ENCODE measurements at places on chromosomes 6 and 20.

DNA sequence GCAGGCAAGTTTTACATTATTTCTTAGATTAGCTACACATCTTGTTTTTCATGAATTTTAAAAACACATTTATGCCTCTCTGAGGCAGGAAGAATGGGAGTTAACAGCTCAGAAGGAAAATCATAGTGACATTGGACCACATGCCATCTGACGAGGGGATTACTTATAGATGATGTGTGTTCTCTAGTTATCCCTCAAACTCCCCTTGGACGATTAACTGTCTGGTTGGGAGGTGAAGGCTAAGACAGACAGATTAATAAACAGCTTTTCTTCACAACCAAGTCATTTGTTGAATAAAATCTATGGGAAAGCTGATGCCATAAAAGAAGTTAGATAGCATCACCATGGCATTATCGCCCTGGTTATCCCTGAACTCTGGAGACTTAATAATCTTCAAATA lies 80.0 kb upstream of the PREP start:
- no peak for DNase-seq

DNA sequence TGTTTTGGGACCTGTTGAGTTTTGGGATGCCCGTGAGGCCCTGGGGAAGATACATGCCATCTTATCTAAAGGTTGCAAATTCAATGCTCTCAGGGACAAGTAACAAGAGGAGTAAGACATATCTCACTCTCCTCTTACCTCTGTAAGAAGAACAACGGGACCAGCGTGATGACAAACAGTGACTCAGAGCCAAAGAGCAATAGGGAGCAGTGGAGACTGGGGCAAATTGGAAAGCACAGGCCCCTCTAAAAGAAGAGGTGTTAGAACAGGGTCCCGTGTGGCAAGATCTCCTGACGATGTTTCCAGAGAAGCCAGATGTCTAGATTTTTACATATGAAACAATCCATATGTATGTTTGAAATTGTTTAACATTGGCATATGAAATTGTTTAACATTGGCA lies 11.6 kb downstream of the TP53RK start:
- no peak for DNase-seq

DNA sequence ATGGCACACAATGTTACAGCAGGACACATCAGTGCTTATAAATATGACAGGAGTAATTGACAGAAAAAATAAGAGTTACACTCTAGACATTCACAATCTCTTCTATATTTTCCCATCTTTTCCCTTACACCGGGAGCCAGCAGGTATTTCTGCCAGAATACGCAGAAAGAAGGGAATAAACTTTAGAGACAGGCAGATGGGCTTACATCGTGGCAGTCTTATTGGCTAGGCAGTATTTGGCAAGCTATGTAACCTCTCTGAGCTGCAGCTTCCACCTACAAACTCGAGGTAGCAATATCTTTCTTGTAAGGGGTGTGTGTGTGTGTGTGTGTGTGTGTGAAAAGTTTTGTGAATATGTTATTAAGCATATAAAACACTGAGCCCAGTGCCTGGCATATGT lies 33.0 kb upstream of the TSHZ2 start:
- DNase-seq = no peak

- DNase-seq = no peak
These were observed 72.9 kb upstream of the MYL9 start for GRCh38 chr20:36468149-36469000.

DNA sequence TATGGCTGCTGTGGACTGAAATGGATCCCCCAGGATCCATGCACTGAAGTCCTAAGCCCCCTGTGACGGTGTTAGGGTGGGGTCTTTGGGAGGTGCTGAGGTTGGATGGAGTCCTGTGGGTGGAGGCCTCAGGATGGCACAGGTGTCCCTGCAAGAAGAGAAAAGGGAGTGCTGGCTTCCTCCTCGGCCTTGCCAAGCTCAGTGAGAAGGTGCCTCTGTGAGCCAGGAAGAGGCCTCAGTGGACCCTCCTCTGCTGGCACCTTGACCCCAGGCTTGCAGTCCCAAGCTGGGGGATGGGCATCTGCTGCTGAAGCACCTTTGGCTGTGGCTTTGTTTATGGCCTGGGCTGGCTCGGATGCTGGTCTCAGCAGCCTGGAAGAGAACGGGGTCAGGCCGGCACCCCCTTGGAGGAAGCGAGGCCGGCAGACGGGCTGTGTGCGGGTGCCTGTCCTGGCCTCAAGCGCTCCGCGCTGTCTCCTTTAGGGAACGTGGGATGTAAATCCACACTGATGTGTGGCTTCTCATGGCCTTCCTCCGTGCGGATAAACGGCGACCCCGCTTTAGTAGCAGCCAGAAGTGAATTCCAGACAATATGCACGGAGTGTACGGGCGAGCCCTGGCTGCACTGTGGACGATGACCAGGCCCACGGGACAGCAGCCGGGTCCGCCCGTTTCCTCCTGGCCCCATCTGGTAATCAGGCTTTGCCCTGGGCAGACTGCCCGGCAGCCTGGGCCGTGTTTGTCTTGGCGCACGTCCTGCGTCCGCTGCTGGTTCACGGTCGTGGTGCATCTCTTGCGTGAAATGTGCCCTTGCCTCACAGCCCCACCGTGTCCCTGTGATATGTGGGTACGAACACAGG lies 182.6 kb downstream of the ERMARD start:
- DNase-seq = no peak

GRCh38 chr6:93917216-93917615 lies 497.9 kb upstream of the EPHA7 start:
- DNase-seq = no peak

DNA sequence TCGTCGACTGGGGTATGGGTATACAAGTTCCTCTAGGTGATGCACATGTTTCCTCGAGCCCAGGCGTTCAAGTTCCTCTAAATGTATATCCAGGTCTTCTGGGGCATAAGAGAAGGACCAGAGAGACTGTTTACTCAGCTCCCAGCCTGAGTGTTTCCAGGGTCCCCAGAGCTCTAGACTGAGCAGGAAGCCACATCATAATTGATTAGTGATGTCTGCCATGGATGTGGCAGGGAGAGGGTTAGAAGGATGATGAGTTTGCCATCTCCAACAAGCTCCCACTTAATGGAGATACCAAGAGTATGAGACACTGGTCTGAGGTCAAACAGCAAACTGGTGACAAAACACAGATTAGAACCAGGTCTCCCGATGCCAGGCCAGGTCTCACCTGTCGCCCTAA lies 74.8 kb downstream of the PREX1 start:
- no peak for DNase-seq

- no peak for DNase-seq
These were observed 9.6 kb downstream of the IGF2R start for GRCh38 chr6:159978291-159979135.

DNA sequence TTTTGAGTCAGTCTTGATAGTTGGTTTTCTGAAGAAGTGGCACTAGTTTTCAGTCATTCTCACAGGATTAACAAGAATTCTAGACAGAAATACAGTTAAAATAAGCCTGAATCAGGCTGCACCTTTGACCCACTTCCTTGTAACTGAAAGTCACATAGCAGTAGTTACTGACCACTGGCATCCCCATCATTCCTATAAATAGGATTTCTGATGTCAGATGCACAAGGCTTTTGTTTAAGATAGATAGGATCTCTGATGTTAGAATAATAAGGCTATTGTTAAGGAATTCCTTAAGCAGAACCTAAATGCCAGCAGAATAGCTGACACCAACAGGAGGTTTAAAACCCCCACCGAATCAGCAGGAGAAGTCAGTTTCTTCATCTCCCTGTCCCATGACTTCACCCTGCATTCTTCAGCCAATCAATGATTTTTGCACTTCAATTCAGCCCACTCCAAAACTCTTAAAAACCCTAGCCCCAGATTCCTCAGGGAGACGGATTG lies 30.6 kb upstream of the ZBTB24 start:
- DNase-seq = no peak

GRCh38 chr6:54640911-54641310 lies 205.7 kb upstream of the FAM83B start:
- no peak for DNase-seq

GRCh38 chr6:15980801-15981200 lies 148.1 kb upstream of the MYLIP start:
- DNase-seq = no peak

DNA sequence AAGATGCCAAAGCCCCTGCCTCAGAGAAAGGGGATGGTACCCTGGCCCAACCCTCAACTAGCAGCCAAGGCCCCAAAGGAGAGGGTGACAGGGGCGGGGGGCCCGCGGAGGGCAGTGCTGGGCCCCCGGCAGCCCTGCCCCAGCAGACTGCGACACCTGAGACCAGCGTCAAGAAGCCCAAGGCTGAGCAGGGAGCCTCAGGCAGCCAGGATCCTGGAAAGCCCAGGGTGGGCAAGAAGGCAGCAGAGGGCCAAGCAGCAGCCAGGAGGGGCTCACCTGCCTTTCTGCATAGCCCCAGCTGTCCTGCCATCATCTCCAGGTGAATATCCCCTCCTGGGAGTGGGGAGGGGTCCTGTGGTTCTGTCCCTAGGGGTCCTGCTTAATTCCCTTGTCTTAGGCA lies 1.1 kb downstream of the MYLK2 start:
- DNase-seq = no peak

DNA sequence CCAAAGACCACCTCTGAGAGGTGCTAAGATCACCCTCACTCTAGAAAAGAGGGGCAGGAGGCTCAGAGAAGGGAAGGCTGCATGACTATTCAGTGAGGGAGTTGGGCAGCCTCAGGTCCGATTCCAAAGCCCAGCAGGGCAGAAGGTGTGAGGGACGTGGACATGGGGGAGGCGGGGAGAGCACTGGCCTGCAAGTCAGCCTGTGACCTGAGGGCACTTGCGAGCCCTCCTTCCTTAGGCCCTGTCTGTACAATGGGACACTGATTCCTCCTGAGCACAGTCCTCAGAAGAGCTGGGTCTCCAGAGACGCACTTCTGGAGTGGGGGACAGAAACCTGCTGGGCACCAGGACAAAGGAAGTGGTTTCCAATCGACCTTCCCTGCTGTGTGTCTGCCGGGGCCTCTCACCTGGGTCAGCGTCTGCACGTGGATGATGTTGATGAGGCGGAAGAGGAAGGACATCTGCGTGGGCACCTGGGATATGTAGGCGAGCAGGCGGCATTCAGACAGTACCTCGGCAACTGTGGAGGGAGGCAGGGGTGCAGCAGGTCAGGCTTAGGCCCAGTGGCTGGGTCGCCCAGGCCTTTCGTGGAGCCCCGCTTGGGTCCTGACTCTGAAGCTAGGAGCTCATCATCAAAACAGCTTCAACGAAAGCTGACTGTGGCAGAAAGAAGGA lies 48.5 kb downstream of the MYH7B start:
- DNase-seq = no peak

DNA sequence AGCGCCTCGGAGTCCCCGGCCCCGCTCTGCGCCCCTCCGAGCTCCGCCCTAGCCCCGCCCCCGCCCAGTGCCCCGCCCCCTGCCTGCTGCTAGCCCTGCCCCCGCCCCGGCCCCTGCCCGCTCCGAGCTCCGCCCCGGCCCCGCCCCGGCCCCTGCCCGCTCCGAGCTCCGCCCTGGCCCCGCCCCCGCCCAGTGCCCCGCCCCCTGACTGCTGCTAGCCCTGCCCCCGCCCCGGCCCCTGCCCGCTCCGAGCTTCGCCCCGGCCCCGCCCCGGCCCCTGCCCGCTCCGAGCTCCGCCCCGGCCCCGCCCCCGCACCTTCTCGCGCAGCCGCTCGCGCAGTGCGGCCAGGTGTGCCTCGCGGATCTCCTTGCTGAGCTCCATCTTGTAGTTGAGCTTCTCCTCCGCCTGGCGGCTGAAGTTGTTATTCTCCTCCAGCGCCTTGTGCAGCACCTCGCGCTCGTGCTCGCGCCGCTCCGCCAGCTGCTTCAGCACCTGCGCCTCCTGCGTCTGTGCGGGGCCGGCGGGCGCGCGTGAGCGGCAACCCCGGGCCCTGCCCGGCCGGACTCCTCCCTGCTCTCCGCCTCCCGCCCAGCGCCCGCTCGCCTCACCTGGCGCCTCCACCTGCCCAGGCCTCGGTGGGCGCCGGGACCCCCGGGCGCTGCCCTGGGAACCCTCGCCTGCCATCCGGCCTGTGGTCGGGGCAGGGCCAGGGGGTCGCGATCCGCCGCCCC lies 11.3 kb downstream of the STMN3 start:
- DNase-seq = peak; percentile 79

All from NCI-H2107 (cell line).